ENCODE measurements at places on chromosomes 4 and X.

DNA sequence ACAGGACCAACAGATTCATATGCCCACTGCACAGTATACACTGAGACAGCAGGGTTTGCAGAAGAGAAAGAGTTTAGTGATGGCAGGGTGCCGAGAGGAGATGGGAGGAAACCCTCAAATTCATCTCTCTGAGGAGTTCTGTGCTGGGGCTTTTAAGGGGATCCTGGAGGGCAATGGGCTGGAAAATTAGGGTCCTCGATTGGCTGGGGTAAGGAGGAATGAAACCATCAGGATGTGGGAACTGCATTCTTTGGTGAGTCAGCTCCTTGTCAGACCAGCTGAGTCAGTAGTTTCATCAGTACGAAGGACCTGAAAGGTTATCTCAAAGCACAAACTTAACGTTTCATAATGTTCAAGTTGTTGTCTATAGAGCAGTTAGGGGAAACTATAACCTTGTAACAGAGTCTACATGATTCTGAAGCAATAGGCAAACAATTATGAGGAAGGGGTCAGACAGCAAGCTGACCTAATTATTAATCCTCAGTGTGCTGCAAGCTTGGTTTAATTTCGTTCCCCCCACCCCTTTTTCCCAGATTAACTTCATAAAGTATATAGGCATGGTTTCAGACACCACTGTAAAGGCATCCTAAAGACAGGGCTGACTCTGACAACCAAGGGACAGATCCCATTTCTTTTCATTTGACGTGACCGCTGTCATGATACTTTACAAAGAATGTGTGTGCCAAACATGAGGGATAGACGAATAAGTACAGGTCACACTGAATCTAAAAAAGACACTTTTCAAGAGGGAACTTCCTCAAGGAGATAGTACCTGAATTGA, 1.5 kb upstream of the MSMO1 start:
- DNase-seq: no peak

DNA sequence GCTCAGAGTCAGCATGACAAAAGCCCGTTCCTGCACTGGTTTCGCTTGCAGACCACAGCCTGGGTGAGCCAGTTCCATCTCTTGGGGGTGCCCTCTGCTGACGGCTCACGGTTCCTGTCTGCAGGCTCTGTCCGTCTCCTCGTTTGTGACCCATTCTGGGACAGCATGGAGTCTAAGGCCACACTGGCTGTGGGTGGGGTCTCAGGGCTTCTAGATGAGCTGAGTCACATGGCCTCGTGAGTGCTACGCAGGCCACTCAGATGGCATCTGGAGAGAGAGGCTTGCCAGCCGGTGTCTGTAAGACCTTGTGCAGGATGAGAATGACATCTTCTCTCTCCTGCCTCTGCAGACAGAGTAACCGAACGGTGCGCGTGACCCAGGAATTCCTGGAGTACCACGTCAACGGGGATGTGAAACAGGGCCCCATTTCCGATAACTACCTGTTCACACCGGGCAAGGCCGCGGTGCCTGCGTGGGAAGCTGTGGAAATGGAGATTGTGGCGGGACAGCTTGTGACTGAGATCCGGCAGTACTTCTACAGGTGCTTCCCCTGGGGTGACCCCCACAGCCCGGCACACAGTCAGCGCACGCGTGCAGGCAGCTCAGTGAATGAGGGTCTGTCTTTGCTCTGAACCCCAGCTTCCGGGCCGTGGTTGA, 31.6 kb upstream of the MRFAP1 start:
- no peak for DNase-seq

GRCh38 chr4:83864097-83864817, 328.3 kb downstream of the GPAT3 start:
- DNase-seq: no peak

- no peak for DNase-seq
Measured at GRCh38 chr4:101025755-101026154, 321.6 kb downstream of the PPP3CA start.

- DNase-seq: no peak
Measured at GRCh38 chr4:75555294-75556164, at the start of gene ODAPH. Gene ODAPH (plus strand): TSS chr4:75556066. CDS start chr4:75556083, 17 bp downstream.

DNA sequence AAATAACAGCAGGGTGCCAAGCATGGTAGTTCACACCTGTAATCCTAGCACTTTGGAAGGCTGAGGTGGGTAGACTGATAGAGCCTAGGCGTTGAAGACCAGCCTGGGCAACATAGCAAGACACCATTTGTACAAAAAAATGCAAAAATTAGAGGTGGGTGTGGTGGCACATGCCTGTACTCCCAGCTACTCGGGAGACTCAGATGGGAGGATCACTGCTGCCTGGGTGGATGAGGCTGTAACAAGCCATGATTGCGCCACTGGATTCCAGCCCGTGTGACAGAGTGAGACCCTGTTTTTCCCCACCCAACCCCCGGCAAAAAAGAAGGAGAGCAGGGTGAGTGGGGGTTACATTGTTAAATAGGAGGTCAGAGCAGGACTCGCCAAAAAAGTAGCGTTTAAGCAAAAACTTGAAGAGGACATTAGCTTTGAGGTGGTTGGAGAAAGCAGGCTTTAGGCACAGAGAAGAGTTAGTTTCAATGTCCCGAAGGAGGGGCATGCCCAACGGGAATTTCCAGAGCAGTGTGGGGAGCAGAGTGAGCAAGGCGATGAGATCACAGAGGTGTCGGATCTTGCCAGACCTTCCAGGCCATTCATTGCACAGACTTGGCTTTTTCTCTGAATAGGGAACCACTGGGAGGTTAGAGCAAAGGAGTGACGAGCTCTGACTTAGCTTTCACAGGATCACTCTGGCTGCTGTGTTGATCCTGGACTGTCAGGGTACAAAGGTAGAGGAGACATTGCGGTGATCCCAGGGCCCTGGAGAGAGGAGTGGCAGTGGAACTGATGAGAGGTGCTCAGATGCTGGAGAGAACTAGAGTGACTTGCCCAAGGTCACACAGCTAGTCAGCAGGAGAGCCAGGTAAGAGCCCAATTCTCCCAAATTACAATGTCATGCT, 70.6 kb downstream of the TRAPPC11 start:
- DNase-seq: no peak

GRCh38 chrX:45696736-45697135, 496.1 kb upstream of the DIPK2B start:
- DNase-seq: no peak

DNA sequence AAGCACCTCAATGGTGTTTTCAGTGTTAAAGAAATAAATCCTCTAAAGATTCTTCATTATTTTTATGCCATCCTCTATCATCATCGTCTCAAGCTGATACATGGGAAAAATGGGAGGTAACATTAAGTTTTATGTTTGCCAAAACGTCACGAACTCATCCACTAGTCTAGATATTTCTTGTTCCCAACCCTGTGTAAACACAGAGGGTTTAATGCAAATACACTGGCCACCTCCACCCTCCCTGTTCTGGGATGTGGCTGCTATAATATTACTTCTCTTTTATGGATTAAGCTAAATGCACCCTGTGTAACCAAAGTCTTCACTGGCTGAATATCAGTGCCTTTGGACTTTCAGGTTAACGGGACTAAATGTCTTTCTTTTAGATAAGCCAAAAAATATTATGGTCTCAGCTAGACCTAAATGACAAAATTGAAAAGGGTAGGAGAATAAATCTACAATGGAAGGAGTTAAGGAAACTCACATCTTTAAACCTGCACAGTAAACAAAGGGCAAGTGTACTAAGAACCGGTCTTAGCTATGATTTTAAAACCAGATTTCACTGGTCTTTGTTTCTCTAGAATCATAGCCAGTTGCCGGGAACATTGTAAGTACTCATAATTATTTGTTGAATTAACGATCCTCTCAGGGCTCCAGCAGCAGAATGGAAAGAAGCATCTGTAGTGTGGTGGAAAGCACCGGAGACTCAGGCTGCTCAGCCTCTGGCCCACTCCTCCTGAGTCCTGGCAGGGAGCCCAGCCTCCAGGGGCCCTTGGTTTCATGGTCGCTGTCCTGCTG, 103.5 kb upstream of the NOCT start:
- DNase-seq: no peak

DNA sequence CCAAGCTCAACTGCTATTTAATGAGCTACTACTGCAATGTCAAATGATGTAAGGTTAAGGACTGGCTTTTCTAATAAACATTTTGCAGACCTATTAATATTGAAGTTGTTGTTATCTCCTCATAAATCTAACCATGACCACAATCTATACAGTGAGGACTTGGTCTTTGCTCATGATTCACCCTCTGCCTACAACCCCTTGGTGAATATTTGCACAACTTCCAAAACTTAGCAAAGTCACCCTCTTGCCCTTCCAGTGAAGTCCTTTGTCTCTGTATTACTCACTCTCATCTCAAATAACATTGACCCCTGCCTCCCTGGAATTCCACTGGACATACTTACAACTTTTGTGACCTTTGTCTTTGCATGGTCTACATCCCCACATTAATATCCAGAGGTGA, 204.5 kb downstream of the KCNIP4 start:
- DNase-seq: no peak

GRCh38 chr4:4818415-4819212, 40.9 kb upstream of the MSX1 start:
- no peak for DNase-seq

DNA sequence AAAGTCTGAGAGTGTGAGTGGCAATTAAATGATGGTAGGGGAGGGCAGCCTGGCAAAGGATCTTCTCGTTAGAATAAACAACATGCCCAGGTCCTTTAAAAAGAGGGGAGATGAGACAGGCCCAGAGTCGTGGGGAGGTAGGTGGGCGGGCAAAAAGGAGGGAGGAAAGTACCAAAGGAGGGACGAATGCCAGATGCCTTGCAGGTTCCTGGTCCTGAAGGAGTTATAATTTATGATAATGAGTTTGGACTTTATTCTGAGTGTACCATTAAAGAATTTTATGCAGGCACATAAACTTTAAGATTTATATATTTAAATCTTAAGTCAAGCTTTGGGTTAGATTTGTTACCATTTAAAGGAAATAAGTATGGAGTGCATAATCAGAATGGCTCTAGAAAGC, 62.3 kb upstream of the SMARCA5 start:
- no peak for DNase-seq

- no peak for DNase-seq
Measured at GRCh38 chr4:26307037-26307800, 13.6 kb upstream of the RBPJ start.

DNA sequence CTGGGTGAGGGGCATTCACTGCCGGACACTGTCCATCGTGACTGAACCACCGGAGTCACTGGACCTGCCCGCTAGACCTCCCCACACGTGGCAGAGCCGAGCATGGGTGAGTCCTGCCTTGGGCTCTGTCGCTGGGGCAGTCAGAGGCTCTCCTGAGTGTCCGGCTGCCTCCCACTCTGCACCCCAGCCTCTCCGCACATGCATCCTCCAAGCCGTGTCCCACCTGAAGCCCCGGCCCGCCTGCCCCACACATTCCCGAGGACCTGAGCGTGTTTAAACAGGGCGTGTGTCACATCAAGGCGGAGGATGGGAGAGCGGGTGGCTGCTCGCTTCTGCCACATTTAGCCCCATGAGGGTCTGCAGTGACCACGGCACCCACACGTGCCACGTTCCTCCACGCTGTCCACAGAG, 4.7 kb downstream of the CPLX1 start:
- DNase-seq: no peak

GRCh38 chrX:71992711-71993110, 82.1 kb downstream of the NHSL2 start:
- DNase-seq: no peak

GRCh38 chr4:89287945-89288344, 19.7 kb downstream of the GPRIN3 start:
- DNase-seq: no peak

GRCh38 chrX:1144293-1144692, 68.2 kb downstream of the CRLF2 start:
- DNase-seq: no peak

- DNase-seq: no peak
Measured at GRCh38 chrX:23902419-23902818, 5.3 kb downstream of the APOO start.

DNA sequence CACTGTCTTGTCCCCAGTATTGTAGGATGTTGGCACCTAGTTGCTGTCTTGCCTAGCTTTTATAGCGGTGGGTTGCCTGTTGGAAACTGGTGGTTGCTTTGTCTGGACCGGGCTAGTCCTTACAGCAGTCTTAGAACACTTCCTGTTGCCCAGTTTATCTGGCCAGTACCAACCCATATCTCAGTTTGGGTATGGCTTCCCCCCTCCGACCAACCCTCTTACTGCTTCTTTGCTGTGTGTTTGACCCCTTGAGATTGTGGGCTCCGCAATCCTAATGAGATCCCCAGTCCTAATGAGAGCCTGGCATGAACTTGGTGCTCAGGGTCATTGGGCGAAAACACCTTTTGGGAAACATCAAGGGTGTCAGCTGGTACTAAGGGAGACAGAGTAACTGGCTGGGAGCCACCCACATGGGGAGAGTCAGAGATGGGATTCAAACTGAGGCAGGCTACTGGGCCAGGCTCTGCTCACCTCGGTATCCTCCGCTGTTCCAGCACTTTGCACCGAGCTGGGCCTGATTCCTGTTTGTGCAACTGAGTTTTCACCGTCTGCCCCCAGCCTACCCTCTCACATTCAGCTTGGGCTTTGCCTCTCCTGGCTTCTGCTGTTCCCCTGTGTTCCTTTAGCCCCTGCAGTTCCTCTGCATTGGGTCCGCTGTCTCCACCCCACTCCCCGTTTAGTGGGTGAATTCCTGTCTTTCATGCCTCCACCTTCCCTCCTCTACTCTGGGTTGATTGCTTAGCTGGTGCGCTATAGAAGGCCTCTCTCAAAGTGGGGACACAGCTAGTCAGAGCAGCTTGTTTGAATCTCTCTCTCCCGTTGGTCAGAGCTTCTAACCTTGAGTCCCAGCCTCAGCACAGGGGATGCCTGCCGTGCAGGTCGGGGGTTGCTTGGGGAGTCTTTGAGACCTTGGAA, 1.6 kb downstream of the TBC1D14 start:
- no peak for DNase-seq

DNA sequence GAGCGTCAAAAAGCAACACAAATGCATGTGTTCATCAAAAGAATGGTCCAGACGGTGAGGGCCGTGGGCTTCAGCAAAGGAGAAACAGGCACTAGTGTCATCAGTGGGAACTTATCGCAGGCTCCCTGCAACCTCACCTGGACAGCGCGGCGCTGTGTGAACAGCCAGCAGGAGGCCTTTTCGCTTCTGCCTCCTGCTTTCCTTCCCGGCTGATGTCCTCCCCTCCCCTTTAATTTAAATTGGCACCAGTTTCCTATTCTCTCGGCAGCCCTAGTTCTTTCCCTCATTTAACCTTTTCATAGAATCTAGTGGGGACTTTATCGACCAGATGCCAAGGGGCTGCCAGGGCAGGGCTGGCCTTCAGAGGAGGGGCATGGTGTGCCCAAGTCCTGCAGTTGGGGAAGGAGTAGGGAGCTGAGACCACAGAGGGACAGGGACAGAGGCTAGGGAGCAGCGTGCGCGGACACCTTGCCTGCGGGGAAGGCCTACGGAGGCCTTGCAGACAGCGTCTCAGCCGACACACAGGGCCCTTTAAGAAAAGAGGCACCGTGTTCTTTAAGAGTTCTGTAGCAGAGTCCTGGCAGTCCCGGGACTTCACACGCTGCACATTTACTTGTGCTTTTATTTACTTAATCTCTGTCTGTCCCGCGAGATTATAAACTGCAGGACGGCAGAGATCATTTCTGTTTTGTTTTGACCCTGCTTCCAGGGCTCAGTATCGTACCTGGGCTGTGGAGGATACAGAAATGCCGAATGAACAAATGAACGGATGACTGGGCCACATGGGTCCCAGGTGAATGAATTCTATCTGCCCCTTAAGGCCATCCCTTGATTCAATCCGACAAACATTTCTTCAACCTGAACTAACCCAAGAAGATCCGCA, 8.4 kb upstream of the SORBS2 start:
- DNase-seq: no peak

Data from BJ (cell line).